ENCODE measurements at places on chromosomes 11 and 22.

GRCh38 chr11:126341760-126342161, 13.7 kb upstream of the ST3GAL4 start:
- peak; percentile 90 for DNase-seq

DNA sequence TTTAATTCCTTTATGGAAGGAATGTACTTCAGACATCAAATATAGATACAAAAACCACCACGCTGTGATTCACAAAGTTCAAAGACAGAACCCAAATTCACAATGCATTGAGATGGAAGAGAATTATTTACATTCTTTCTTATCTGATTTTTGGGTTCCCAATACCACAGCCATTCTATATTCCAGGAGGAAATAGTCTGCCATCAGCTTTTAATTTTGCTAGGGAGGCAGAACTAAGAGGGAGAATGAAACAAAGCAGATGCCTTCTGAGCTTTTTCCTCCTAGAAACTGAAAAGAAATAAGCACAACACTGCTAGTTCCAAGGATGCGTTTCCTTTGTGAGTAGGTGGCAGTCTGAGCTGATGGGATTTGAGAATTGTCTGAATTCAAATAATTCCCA, 283.0 kb upstream of the NARS2 start:
- DNase-seq, result peak; percentile 61

GRCh38 chr11:101456812-101457211, 127.0 kb downstream of the TRPC6 start:
- no peak for DNase-seq

DNA sequence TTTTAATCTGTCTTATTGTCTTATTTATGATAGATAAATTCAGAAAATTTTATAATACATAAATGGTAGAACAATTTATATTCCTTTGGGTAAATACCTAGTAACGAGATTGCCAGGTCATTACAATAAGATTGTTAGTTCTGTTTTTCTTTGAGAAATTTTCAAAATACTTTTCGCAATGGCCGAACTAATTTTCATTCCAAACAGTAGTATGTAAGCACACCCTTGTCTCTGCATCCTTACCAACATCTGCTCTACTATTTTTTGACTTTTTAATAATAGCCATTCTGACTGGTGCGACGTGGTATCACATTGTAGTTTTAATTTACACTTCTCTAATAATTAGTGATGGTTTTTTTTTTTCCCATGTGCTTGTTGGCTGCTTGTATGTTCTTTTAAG, 351.4 kb upstream of the LUZP2 start:
- DNase-seq, result no peak

DNA sequence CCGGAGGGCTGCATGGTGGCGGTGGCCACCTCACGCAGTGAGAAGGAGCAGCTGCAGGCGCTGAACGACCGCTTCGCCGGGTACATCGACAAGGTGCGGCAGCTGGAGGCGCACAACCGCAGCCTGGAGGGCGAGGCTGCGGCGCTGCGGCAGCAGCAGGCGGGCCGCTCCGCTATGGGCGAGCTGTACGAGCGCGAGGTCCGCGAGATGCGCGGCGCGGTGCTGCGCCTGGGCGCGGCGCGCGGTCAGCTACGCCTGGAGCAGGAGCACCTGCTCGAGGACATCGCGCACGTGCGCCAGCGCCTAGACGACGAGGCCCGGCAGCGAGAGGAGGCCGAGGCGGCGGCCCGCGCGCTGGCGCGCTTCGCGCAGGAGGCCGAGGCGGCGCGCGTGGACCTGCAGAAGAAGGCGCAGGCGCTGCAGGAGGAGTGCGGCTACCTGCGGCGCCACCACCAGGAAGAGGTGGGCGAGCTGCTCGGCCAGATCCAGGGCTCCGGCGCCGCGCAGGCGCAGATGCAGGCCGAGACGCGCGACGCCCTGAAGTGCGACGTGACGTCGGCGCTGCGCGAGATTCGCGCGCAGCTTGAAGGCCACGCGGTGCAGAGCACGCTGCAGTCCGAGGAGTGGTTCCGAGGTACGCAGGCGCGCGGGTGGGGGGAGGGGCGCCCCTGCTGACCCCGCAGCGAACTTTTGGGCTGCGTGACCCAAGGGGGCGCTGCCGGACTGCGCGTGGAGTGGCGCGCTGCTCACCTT, 670 bp downstream of the NEFH start:
- peak; percentile 45 for DNase-seq

DNA sequence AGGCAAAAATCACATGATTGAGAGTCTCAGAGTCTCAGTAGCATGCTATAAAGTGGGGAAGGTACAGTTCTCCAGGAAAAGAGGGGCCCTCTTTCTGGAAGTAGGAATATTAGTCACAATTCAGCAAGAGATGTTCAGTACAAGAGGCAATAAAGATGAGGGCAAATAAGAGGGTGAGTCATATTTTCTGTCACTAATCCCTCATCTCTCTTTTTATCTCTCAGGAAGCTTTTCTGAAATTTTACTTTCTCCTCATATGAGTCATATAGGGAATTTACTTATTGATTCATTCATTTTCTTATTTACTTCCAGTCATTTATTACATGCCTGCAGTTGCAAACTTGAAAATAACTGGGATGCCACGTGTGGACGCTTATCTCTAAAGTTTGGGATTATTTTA, 3.4 kb upstream of the NXPE1 start:
- DNase-seq, result peak; percentile 36

GRCh38 chr11:12238420-12238819, 128.0 kb downstream of the MICAL2 start:
- no peak for DNase-seq

DNA sequence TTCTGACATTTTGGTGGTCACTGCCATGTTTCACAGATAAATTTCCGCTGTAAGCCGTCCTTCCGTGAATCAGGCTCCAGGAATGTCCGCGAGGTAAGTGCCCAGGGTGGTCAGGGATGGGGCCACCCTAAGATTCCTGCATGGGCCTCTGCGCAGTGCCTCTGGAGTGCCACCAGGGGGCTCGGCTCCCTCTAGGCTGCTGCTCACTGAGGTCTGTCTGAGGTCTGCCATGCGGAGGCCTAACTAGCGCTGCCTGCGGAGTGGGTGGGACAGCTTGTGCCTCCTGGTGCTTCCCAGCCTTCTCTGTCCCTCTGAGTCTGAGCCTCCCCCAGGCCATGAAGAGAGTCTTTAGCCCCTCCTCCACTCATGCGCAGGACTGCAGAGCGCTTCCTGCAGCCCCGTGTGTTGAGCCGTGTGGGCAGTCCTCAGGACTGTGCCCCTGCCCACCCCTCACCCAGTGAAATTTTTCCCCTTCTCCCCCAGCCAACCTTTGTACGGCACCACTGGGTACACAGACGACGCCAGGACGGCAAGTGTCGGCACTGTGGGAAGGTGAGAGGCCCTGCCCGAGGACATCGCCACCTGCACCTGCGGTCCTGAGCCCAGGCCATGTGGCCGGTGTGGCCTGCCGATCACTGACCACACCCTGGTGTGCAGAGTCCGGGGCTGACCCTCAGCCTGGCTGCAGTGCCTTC, 11.9 kb upstream of the MDK start:
- DNase-seq, result no peak

DNA sequence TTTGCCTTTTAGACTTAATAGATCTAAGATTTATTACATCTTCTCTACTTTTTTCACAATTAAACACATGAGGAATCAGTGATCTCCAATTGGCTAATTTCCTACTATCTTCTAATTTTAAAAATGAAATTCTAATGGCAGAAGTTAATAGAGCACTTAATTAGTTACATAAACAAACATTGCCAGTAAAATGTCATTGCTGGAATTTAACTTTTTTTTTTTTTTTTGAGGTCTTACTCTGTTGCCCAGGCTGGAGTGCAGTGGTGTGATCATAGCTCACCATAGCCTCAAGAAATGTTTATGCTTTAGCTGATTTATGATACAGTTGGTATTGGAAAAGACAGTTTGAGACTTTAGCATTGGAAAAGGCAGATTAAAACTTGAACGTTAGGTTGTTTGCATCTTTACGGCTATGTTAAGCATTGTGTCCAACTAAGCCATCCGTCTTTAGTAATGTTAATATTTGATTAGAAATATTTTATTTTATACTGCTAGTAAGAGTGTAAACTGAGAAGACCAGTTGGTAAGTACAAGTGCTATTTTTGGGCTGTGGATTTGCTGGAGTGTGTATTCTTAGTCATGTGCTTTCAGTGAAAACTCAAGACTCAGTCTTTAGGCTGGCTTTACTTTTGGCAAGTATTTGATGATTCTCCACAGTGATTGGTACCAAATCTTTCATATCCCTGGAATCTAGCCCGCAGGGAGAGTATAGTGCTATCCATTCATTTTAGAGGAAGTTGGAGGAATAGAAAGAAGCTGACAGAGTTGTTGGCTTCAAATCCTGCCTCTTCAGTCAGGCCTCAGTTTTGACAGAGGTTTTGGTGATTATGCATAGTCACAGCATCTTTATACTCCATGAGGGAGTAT, 4.5 kb downstream of the ANO5 start:
- DNase-seq, result no peak

DNA sequence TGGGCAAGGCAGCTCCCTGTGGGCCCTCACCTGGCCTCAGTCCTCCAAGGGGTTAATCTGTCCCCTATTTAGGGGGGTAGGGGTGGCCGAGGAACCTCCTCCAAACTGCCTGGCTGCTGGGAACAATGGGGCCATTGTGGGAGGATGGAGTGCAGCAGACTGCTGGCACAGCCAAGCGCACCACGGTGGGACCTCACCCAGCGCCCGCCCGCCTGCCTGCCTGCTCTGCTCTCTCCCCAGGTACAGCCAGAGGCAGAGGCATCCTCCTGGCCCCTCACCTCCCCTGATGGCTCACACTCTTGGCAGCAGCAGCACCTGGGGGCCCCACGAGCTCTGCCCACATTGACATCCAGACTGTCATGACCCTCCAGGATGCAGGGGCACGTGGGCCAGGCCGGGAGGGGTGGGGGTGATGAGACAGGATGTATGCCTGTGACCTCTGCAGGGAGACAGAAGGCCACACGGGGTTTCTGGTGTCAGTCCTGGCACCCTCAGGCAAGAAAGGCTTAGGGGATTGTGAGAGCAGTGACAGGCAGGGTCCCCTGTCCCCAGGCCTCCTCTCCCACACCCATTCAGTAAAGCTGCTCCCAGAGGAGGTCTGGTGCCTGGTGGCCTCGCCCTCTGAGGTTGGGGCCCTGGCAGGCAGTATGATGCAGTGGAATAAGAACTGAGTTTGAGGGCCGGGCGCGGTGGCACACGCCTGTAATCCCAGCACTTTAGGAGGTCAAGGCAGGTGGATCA, 11.4 kb downstream of the BCL9L start:
- DNase-seq, result no peak

- DNase-seq, result no peak
Observed at GRCh38 chr22:17875156-17875555, 100.9 kb upstream of the BID start.

DNA sequence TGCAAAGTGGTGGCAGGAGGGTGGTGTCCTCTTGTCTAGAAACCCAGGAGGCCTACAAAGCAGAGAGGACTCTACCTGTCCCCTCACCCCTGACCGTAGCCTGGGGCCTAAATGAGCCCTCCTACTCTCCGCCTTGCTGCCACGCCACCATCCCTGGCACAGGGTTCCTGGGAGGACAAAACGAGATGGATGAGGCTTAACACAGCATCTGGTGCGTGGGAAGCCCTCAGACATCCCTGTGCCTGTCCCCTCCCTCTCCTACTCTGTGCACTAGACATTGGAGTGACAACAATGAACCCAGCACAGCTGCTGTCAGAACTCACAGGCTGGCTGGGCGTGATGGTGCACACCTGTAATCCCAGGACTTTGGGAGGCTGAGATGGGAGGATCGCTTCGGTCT, 36.4 kb upstream of the DKK3 start:
- no peak for DNase-seq

- DNase-seq, result no peak
Observed at GRCh38 chr11:84719935-84720577, 907.1 kb downstream of the DLG2 start.

DNA sequence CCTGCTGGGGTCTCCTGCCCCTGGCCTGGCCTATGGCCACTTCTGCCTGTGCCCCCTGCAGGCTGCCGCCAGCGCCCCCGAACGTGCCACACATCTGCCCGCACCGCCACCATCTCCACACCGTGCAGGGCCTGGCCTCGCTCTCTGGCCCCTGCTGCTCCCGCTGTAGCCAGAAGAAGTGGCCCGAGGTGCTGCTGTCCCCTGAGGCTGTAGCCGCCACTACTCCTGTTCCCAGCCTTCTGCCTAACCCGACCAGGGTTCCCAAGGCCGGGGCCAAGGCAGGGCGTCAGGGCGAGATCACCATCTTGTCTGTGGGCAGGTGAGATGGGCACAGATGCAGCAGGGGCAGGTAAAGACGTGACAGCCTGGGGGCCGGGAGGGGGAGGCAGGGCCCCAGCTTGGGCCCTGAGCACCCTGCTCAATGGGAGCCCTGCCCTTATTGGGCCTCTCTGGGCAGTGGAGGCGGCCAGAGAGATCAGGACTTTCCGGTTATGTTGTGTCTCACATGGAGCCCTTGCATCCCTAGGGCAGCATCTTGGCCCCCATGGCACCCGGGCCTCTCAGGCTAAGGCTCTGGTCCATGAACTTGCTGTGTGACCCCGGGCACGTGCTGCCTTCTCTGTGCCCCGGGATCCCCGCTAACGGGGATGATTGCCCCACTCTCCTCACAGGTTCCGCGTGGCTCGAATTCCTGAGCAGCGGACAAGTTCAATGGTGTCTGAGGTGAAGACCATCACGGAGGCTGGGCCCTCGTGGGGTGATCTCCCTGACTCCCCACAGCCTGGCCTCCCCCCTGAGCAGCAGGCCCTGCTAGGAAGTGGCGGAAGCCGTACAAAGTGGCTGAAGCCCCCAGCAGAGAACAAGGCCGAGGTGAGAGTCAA, 18.5 kb downstream of the RELT start:
- no peak for DNase-seq

DNA sequence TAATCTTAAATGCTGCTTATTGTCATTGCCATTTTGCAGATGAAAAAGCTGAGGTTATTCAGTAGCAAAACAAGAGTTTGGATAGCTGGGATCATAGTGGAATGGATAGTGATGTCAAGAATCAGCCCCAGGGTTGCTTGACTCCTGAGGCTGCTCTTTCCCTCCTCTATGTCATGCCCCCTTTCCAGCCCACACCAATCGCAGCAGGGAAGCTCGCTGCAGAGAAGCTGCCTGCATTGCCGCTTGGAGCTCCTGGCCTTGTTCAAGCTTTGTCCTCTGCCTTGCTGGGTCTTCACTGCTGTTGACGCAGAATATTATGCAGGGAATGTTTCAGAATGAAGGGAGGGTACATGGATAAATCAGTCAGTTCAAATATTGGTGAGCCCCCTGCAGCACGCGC, 128.8 kb upstream of the RASSF10 start:
- no peak for DNase-seq

GRCh38 chr11:27429761-27430393, 42.7 kb downstream of the LGR4 start:
- DNase-seq, result no peak

DNA sequence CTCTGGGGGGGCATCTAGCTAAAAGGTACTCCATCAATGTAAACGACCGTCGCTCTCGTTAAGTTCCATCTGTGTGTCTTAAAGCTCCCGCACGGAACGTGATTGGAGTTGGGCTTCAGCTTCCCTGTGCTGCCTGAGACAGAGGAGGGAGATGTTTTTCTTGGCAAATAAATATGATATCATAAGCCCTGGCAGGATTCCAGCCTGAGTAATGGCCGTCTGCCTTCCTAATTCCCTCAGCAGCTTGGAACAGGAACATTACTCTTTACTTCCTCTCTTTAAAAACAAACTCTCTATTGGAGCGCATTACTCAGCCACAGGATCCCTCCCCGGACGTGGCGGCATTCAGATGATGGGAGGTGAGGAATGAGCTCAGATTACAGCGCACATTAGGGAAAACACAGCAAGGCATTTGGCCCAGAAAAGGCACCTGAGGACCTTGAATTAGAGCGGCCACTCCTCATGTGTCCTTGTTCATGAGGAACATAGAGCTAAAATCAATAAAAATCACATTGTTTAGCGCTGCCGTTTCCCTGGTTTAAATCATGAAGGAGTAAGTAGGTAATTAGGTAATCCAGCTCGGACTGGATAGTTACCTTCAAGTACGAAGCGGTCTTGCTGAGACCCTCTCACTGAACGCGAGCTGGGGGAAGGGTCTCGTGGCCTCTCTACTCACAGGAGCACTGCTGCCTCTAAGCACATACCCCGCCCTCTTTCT, 230.4 kb downstream of the ST3GAL4 start:
- peak; percentile 94 for DNase-seq

Measured in fibroblast of skin of left quadriceps (primary cell).